ENCODE measurements at places on chromosomes 4 and X.
A peak's percentile ranks its signal among the peaks of the same experiment; 100 is the strongest.

- no peak for DNase-seq
Measured at GRCh38 chr4:51849430-51849829, 6.5 kb downstream of the DCUN1D4 start.

- no peak for DNase-seq
Measured at GRCh38 chrX:104324461-104325212, 69.9 kb upstream of the ESX1 start.

DNA sequence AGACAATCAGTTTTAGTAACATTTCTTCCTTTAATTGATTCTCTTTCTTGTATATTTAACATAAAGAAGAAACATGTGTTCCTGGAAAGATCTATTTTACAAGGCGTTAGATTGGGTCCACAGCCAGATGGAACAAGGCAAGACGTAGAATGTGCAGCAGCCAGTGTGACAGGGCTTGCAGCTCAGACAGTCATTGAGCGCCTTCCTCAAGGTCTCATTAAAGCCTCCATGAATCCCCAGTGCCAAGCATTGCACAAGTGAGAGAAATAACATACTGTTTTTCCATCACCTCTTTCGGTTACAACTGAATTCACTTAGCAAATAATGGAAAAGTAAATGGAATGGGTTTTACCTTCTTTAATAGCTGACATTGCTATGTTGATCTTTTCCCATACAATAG is 292.5 kb downstream of the USP46 start:
- DNase-seq, result no peak

DNA sequence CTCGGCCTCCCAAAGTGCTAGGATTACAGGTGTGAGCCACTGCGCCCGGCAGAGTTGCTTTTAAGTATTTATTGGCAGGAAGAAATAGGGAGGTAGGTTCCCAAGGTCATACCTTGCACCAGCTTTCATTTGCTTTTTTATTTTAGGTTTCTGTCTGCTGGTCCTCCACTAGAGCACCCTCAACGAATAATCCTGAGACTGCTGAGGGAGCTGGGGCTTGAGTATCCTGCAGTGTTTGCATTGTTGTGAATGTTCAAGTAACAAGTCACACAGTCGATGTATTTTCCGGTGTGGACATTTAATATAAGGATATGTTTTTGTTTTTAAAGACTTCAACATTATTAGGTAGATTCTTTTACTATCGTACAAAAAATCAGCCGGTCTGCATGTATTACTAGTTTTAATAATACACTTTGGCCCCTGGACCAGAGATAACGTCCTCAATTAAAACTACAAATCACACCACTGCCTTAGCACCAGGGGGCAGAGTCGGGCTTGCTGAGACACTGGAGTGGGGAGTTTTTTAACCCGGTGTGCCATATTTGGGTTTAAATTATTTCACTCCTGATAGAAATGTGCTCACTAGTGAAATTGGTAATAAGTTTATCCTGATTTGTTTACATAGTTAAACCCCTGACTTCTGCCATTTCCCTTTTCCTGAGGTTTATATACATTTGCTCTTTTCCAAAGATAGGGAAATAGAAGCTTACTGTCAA is 11.6 kb downstream of the SMIM20 start:
- no peak for DNase-seq

DNA sequence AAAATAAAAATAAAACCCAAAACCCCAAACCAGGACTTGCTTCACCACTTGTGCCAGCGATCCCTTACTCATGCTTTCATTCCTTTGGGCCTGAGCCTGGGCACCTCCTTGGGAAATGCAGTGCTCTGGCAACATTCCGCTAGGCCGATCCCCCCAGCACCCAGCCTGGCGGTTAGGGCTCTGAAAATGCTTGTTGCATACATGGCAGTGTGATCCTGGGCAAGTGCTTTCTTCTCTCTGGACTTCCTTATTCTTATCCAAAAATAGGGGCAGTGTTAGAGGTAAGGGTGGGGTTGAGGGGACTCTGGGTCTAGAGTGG is 4.6 kb downstream of the ZNF185 start:
- no peak for DNase-seq

- no peak for DNase-seq
Measured at GRCh38 chrX:154727871-154728270, 23.0 kb downstream of the GAB3 start.

GRCh38 chrX:150410513-150410912 is 47.4 kb downstream of the MAMLD1 start:
- no peak for DNase-seq

DNA sequence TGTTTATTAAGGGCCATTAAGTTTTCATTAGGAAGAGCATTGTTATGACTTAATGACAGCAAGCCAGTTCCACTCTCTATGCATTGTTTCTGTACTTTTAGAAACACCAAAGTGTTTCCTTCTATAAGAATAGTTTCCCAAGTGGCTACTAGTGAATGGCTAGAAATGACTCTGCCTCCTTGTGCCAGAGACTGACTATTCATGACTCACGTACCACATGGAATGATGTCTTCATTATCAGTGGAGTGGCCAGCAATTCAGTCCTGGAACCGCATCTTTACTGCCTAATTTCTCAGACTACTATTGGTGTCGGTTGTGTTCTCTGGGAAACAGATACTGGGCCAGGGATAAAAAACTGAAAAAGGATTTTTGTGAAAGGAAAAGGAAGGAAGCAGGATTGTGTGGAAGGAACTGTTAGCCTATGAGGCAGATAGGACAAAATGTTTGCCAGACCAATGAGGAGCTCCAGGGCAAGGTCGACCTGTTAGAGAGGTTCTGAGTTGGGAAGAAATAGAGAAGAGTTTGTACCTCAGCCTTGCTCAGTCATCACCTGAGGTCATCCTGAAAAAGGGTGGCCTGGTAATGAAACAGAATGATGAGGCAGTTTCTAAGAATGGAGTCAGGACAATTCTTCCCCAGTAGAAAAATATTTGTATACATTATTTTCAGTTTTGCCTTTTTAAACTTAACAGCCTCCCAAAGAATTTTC is 218.6 kb downstream of the SPCS3 start:
- DNase-seq, result no peak

DNA sequence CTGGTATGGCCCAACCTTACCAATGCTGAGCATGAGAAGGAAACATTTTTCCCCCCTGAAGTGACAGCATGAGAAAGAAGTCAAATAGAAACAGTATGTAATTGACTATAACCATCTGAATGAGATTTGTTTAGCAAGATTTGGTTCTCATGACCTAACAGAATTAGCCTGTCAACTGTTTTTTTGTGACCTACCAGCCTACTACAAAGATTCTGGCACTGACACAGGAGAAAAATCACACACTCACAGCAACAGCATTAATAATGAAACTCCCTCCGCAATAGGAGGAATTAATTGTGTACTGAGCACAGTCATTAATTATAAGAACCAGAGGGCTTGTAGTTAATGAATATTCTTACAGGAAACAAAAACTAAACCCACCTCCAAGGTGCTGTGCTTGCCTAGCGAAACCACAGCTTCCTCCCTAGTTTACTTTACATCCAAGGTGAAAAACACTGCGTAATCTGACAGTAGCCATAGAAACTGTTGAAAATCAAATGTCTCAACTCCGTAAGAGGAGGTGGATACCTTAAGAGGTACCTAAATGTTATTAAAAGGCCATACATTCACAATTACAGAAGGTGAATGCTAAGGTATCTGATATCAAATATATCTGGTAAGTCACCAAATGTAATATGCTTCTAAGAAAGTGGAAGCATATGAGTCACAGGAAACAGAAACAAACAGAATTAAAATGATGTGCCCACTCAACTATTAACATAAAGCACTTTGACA is 34.9 kb downstream of the MMRN1 start:
- no peak for DNase-seq

DNA sequence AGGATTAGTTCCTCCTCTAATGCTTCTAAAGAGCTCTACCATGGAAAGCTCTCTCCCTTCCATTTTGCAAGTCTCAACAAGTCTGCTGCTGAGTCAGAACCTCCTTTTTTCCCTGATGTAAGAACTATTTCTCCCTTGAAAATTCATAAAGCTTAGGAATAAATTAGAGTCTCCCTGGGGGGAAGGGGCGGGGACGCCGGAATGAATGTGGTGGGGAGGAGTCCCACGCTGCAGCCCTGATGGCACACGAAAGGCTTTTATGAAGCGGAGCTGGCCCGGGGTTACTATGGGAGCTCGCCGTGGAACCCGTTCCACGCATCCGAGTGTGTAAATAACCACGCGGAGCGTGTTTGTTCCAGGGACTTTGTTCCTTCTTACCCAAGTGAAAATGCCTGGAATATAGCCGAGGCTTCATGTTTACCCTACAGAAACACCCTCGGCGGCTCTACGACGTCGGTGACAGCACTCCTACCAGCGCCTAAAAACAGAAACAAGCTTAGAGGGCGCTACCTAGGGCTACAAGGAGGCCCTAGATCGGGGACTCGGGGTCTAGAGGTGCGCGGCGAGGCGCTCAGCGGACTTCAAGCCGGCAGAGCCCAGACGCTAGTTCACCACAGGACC is 923 bp upstream of the CPEB2 start:
- DNase-seq, result peak; percentile 20
